Stimulated activated CD4-positive, alpha-beta T cell treated with anti-CD3 and anti-CD28 coated beads, TNF-alpha, amount 100 ng/mL, for 4 hours (primary cell): ENCODE measurements at places on chromosomes 2 and 18.

DNA sequence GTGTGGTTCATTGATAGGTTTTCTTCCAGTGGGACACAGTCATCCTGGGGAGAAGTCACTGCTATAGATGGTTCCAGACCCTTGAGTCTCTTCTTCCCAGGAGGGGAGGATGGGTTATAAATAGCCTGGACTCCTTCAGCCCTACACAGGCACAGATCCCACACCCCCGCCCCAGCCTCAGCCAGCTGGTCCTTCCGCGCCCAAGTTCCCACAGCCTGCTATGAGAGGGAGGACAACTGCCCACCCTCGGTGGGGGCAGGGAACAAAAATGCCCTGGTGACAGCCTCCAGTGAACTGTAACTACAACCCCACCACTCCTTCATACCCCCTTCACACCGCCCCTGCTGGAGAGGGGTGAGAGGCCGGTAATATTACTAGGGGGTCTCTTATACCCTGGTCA lies 3.2 kb downstream of the ZBTB7C start:
- no peak for DNase-seq

DNA sequence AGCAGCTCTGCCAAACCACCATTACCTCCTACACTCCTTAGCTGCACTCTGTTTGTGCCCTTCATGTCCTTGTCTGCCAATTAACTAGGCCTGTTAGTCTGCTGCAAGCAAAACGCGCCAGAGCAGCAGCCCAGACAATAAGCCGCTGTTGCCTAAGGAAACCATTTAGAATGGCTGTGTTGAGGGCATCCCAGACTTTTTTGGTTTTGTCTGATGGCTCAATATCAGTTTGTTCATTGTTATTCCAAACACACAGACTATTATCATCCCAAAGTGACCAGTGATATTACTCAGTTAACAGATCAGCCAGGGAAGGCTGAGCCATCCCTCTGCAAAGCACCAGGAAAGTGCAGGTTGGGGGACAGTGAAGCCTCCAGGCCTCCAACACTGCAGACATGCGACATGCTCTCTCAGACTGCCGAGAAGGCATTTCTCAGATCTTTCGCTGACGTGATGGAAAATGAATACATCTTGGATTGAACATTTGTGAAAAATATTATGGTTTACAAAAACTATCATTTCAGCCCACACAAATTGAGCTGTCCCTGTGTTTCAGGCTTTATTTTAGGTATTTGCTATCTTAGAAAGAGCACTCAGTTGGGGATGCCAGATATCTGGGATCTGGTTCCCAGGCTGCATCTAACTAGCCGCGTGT lies 182.0 kb upstream of the HNRNPA3 start:
- no peak for DNase-seq

GRCh38 chr2:144833075-144833637 lies 313.2 kb upstream of the ZEB2 start:
- no peak for DNase-seq

- no peak for DNase-seq
Measured at GRCh38 chr18:69705987-69706386, 241.7 kb downstream of the CD226 start.

GRCh38 chr2:197869501-197870111 lies 65.2 kb downstream of the PLCL1 start:
- DNase-seq, result peak; percentile 13

GRCh38 chr2:161418715-161419637 lies 2.9 kb downstream of the TBR1 start:
- no peak for DNase-seq

DNA sequence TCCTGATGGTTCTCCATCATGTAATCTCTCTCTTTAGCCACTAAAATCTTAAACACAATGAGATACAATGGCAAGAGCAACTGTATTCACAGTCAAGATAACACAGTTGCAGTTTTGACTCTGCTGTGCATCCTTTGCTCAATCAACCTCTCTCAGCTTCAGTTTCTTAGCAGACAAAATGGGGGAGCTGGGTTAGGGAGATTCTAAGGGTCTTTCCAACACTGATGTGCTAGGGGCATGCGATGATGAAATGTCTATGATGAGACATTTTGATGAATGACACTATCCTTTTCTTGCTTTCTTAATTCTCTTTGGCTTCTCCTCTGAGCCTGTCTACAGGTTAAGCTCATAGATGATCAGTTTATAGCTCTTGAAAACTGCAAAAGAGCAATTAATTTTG lies 1.1 kb downstream of the SERPINB10 start:
- DNase-seq, result no peak

GRCh38 chr2:151302879-151303278 lies 13.4 kb upstream of the NMI start:
- no peak for DNase-seq

- no peak for DNase-seq
Measured at GRCh38 chr2:44037221-44037620, 41.4 kb upstream of the LRPPRC start.

DNA sequence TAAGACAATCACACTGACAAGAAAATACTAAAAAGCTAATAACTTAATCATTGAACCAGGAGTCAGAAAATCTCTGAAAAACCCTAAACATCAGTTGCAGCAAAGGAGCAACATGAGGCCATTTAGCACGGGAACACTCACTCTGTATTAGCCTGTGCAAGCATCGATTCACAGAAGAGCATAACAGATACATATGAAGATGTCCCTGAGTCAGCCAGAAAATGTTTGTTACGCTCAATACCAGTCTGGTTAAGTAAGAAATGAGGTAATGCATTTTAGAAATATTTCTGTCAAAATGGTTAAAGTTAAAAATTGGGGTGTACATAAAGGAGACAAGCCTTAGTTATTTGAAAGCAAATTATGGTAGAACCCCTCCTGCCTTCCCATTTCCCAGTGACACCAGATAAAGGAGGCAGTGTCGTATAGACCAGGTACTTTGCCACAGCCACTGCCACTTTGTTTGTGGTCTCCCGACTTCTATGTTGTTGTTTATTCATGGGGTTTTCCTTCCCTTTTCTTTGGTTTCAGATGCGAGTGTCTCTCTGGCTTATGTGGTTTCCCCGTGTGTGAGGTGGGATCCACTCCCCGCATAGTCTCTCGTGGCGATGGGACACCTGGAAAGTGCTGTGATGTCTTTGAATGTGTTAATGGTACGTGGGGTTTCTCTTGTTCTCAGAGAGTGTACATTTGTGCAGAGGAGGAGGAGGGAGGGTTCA lies 108.6 kb downstream of the CRIM1 start:
- no peak for DNase-seq

GRCh38 chr2:191165176-191165643 lies 14.4 kb upstream of the STAT4 start:
- no peak for DNase-seq

DNA sequence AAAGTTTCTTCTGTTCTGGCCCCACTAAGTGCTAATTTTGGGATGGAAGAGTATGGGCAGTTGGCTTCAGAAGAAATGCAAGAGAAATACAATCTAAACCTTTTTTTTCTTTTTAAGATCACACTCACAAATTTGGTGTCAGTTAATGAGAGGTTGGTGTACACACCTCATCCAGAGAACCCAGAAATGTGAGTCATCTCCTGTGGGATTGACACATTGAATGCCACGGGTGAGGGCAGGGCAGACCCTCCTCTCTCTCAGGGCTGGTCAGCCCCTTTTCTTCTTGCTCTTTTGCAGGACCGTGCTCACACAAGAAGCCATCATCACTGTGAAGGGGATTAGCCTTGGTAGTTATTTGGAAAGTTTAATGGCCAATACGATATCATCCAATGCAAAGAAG lies 19.2 kb downstream of the PRELID3A start:
- DNase-seq, result no peak

DNA sequence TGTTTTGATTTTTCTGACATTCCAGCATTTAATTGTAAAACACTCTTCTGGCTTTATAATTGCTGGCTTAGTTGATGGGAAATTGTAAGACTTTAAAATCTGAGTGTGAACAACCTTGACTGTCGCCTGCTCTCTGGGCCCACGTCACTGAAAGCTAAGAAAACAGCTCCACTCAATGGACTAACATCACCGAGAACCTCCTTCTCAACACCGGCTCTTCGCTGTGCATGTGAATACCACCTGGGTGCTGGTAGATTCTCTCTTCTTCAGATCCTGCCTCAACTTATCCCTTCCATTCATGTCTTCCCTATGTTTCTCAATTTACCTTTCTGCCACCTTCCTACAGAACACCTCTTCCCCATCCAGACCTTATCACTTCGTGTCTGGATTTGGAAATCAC lies 523.1 kb upstream of the ID2 start:
- DNase-seq, result no peak

GRCh38 chr2:169818241-169818640 lies 6.5 kb downstream of the METTL5 start:
- no peak for DNase-seq

- no peak for DNase-seq
Measured at GRCh38 chr2:237735798-237736197, 62.8 kb upstream of the RBM44 start.

DNA sequence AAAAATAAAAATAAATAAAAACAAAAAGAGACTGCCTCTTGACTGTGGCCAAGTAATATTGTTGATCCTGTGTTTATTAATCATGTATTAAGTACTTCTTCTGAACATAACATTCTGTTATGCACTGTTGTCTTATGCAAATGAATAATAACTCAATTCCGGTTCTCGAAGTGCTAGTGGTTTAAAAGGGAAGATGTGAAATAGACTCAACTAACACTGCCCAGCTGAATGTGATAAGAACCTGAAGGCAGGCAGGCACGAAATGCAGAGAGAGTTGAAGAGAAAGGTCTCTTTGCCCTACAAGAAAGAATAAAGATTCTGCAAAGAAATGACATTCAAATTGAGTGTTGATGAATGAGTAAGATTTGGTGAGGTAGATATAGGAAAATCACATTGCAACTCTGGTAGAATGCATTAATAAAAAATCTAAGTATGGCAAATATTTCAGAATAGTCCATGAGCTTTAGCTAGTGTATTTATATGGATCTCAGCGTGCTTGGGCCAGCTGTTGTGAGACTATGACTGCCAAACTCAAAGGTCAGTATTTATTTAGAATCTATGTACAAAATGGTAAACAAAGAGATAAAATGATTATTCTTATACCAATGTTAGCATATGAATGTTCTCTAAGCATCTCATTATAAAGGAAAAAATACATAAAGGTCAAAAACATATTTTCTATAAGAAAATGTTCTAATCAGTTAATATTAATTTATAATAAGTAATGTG lies 352.3 kb upstream of the CDH7 start:
- DNase-seq, result no peak

GRCh38 chr2:118223992-118224894 lies 136.0 kb downstream of the INSIG2 start:
- no peak for DNase-seq

- DNase-seq, result no peak
Measured at GRCh38 chr18:79871481-79872091, 73.8 kb downstream of the KCNG2 start.

DNA sequence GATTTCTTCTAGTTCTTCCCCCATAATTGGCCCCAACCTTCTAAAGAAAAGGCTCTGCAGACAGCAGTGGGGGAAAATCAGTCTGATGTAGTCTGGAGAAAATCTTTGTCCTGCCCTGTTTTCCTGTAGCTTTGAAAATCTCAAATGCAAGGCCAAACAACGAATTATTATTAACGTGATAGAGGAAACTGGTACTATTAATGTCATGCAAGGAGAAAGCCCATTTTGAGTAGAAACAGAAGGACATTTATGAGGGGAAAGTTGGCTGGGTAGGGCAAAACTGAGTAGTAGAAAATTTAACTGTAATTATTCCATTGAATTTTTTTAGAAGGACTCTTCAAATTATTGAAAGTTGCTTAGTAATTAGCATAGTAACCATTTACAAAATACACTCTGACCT lies 98.8 kb downstream of the FMNL2 start:
- DNase-seq, result no peak

- DNase-seq, result no peak
Measured at GRCh38 chr2:15975676-15976075, 35.3 kb downstream of the MYCN start.

- DNase-seq, result no peak
Measured at GRCh38 chr18:22489704-22490103, 72.0 kb upstream of the CTAGE1 start.
